ENCODE measurements at places on chromosomes 1 and 21.
A peak's percentile ranks its signal among the peaks of the same experiment; 100 is the strongest.

DNA sequence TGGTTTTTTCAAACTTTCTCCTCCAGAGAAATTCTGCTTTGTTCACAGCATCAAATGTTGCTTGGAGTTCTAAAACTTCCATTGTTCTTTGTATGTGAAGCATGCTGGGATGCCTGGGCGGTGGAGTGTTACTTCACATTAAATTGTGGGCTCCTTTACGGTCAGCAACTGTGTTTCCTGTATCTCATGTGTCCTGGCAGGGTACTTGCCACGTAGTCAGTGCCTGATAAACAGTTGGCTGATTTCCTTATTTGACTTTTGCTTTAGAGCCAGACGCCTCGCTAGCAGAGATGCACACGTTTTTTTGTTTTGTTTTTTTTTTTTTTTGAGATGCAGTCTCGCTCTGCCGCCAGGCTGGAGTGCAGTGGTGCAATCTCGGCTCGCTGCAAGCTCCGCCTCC is 96.7 kb downstream of the UCK2 start:
- no peak for DNase-seq

- no peak for DNase-seq
Measured at GRCh38 chr1:172895050-172895460, 155.7 kb downstream of the TNFSF18 start.

DNA sequence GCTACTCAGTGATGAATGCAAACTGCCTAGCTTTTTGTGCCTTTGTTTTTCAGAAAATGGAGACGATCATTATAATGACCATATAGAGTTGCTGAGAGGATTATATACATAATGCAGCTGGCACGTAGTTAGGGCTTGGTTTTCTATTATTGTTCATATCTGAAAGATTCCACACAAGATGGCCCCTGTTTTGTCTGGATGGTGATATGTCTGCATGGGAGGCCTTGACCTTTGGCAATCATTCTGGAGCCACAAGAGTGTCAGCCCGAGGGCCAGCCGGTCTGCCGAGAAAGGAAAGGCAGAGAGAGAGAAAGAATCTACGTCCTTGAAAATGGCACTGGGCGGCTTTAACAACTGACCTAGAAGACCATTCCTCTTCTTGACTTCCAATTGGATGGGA is 5.7 kb upstream of the SH2D1B start:
- no peak for DNase-seq

DNA sequence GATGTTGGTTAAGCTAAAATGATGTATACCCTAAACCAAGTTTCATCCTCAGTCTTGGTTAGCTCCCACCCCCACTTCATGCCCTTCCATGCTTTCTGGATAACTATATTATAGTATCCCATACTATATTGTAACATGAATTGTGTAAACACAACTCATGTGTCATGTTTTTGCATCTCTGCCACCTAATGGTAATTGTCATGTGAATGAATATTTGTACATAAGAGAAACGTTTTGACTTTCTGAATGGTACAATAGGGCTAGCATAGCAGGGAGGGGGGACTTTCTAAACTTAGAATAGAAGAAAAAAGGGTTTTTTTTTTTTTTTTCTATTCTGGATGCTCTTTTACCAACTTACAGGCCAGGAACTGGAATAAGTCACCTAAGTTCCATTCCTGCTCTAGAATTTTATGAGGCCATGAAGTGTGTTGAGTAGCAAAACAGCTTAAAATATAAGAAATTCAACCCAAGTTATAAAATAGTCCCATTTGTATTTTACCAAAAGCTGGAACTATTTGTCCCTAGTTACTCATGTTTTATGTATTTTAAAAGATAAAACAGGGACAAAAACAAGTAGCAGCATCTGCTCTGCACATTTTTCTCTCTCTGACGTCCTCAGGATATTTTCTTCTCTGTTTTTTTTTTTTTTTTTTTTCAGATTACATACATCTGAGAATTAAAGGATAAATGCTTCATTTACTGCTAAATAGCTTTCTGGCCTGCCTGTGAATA is 77.4 kb downstream of the HLX start:
- no peak for DNase-seq

GRCh38 chr1:205270764-205271163 is 43.0 kb downstream of the TMCC2 start:
- no peak for DNase-seq

GRCh38 chr1:96281491-96281890 is 440.1 kb upstream of the PTBP2 start:
- DNase-seq: no peak

DNA sequence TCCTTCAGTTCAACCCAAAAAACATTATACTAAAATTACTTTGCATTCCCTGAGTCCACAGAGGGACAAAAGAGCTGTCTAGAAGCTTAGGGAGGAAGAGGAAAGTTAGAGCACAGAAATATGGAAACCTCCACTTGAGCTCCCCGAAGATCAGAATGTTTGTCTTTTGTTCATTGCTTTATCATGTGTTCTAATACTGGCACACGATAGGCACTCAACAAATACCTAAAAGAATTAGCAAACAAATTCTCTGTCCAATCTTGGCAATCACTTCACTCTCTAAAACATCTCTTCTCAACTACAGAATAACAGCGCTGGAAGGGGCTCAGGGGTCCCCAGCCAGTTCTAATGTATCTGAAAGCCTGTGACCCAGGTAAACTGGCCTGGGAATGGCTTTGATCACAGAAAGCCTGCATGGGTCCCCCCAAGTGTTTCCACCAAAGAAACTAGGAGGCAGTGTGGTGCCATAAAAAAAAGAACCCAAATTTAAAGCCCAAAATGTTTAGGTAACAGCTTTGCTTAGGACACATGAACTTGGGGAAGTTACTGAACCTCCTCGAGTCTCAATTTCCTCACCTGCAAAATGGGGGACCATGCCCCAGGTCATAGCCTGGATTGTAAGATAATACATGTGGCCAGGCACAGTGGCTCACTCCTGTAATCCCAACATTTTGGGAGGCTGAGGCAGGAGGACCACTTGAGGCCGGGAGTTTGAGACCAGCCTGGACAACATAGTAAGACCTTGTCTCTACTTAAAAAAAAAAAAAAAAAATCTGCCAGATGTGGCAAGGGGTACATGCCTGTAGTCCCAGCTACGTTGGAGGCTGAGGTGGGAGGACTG is 45.8 kb downstream of the SSBP3 start:
- no peak for DNase-seq

GRCh38 chr1:54651608-54652007 is 10.0 kb downstream of the MROH7 start:
- DNase-seq: no peak

- no peak for DNase-seq
Measured at GRCh38 chr1:163068716-163069115, 445 bp upstream of the RGS4 start.

GRCh38 chr1:10744654-10745238 is 51.7 kb downstream of the CASZ1 start:
- DNase-seq: no peak

- no peak for DNase-seq
Measured at GRCh38 chr1:231000639-231001038, 21.7 kb downstream of the ARV1 start.

GRCh38 chr1:88302843-88303486 is 381.1 kb upstream of the PKN2 start:
- peak; percentile 67 for DNase-seq

DNA sequence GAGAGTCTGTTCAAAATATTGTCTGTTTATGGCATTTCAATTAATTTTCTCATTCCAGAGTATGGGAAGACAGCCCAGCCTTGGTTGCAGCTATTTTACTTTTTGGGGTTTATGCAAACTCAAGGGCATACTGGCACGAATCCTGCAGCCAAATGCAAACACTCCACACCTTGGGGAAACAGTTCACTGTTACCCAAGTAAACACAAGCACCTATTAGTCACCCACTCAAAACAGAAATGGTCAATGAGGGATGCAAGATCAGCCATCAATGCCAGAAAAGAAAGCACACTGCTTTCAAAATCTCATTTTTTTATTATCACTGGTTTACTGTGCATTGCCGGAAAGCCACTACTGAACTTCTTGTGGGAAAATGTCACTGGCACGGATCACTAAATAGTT is 170.6 kb downstream of the RUNX1 start:
- DNase-seq: no peak

DNA sequence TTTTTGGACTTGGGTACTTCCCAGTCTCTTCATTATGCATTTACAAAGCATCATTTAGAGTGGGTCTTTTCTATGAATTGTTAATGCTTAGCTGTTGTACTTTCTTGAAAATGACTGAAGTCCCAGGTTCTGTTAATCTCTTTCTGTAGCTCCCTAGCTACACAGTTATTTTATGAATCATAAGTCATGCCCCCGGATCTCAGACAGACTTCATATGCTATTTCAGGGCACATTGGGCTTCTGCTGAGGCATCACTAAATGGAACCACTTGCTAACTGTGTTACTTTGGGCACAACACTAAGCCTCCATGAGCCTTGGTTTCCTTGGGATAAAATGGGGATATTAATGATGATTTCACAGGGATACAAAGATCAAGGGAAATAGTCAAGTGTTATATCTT is 55.5 kb upstream of the RBM15 start:
- no peak for DNase-seq

DNA sequence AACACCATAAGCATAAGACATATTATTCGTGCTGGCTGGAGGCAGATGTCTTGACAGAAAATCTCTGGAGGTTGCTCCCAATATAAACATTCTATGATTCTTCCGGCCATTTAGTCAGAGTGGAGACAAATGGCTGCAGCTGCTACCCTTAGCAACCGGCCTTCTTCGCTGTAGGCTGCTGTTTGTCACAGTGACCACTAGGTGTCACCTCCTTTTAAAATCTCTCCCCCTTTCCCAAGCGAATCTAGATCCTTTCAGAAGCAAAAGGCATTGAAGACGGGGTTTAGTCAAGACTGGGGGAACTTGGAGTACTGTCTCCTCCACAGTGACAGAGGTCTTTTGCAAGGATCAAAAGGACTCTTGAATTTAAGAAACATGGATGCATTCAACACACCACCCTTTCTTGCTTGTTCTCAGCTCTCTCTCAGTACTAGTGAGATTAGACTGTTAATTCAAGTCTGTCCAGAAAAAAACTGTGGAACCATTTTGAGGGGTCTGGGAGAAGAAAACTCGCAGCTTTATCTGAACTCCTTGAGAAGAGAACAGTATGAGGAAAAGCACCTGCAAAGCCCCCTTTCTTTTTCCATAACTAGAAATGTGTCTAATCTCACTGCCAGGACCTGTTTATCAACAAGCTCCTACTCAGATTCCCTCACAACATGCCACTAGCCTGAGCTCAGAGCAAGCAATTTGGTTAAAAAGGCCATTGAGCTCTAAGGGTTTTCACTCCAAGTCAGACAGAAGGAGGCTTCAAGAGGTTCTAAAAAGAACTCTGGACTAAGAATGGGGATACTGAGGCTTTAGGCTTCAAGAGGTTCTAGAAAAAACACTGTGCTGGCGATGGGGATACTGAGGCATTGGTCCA is 408.3 kb upstream of the PLXNA2 start:
- DNase-seq: peak; percentile 67

DNA sequence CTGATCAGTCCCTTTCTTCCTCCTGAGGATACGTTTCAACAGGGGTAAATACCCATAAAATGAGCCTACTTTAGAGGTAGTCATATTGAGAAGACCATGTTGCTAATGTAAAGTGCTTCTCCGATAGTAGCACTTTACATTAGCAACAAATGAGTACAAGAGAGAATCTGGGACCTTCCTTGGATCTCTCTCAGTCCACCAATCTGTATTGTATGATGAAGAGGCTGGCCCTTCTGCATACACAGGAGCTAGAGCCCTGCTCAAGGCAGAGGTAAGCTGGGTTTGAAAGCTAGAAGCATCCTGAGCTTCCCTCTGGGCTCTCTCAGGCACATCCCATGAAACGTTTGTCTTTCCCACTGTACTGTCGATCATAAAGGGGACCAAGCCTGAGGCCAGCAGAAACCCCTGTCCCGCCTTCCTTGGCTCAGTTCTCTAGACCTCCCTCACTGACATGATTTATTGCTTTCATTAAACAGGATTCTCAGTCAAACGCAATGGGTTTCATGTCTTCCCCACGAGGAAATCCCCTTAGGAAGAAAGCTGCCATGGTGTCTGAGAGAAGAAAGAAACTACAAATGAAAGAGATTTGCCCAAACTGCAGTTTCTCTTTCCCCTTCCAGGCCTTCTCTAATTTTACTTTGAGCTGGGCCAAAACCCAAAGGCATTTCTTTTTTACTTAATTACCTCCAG is 62.8 kb upstream of the BCAR3 start:
- no peak for DNase-seq

All from hematopoietic multipotent progenitor cell (in vitro differentiated cells).